ENCODE measurements at places on chromosomes 7 and 10. TPM values are rescaled to one million over a fixed set of nuclear protein-coding genes. Genes with fewer than 3 reads are reported as not detected.

- H3K4me1 ChIP-seq = no peaks in the 10 kb centered on the region
- peaks cover 2% of the 10 kb centered on the region for H3K27me3 ChIP-seq
- H3K27ac ChIP-seq = no peak overlapping the region
- no peak for DNase-seq
- no peaks in the 10 kb centered on the region for H3K36me3 ChIP-seq
Observed at GRCh38 chr7:65338346-65338745, 35.3 kb upstream of the ZNF92 start.

- peaks cover 12% of the 10 kb centered on the region for H3K36me3 ChIP-seq
- H3K4me3 ChIP-seq = no peak overlapping the region
- no peak overlapping the region for H3K27ac ChIP-seq
- no peaks in the 10 kb centered on the region for H3K27me3 ChIP-seq
- peaks cover 30% of the 10 kb centered on the region for H3K4me1 ChIP-seq
Observed at GRCh38 chr10:97643441-97643985, 3.0 kb downstream of the PI4K2A start.

- no peak for DNase-seq
- peaks cover 57% of the 10 kb centered on the region for H3K4me1 ChIP-seq
- H3K27me3 ChIP-seq = no peaks in the 10 kb centered on the region
- H3K36me3 ChIP-seq = peaks cover 53% of the 10 kb centered on the region
- peak overlapping the region; percentile 57 for H3K27ac ChIP-seq
Observed at GRCh38 chr7:44051611-44052220, 7.2 kb downstream of the DBNL start.

Gene IFIT2
- total RNA-seq = 41.6 TPM

Gene FAM200A
- total RNA-seq = 4.9 TPM

Gene KAT6B
- total RNA-seq = 22.8 TPM

DNA sequence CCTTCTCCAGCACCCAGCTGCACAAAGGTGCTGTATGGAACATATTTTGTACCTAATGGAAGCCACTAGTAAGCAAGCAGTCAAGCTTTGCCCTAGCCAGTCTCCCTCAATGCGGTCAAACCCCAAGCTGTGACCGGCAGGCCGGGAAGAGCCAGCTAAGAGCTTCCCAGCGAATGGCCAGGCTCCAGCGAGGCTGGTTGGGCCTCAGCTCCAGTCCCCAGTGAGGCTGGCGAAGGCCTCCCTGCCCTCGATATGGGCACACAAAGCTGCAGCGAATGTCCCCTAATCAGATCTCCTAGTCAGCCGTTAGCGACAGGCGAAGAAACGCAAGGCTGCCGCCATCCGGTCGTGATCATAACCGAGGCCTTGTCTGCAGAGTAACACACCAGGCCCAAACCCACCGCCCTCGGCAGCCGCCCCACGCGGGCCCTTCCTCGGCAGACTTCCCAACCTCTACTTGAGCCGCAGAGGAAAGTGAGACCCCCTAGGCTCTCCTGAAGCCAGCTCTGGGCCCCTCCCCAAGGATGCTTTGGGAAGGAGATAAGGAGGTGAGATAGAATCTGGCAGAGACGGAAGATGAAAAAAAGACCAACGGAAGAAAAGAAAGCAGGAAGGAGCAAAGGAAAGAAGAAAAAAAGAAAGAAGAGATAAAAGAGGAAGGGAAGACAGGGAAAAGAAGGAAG lies 3.1 kb upstream of the HOXA9 start:
- H3K27me3 ChIP-seq = peaks cover 79% of the 10 kb centered on the region
- no peak overlapping the region for H3K27ac ChIP-seq
- no peaks in the 10 kb centered on the region for H3K36me3 ChIP-seq
- DNase-seq = peak; percentile 62
- peaks cover 38% of the 10 kb centered on the region for H3K4me1 ChIP-seq

- H3K4me3 ChIP-seq = no peak overlapping the region
- no peak overlapping the region for H3K27ac ChIP-seq
- no peaks in the 10 kb centered on the region for H3K4me1 ChIP-seq
- peaks cover 1% of the 10 kb centered on the region for H3K27me3 ChIP-seq
Observed at GRCh38 chr10:43971306-43971705, 322.6 kb upstream of the ZNF32 start.

Gene LRRC18
- not detected for total RNA-seq

DNA sequence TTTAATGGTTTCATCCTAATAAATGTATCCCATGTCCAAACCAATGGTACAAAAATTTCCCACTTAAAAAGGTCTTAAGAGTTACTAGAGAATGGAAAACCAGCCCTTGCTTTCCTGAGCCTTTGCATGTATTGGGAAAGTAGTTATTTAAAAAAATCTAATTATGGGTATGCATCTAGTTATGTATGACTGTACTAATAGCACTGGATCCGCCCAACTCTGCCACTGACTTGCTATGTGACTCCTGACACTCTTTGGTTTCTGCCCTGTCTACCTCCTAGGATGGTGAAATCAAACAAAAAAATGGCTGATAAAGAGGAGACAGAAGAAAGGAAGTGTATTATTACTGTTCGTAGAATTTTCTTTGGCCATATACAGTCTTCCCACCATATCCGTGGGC lies 110.4 kb upstream of the CCDC6 start:
- H3K27ac ChIP-seq = no peak overlapping the region
- DNase-seq = no peak
- H3K4me1 ChIP-seq = no peaks in the 10 kb centered on the region
- H3K4me3 ChIP-seq = no peak overlapping the region
- peaks cover 12% of the 10 kb centered on the region for H3K27me3 ChIP-seq

Gene STRA8
- not detected for total RNA-seq

- no peaks in the 10 kb centered on the region for H3K4me1 ChIP-seq
- DNase-seq = peak; percentile 53
- no peak overlapping the region for H3K27ac ChIP-seq
- H3K36me3 ChIP-seq = no peaks in the 10 kb centered on the region
Observed at GRCh38 chr10:17375936-17376584, 78.3 kb downstream of the ST8SIA6 start.

DNA sequence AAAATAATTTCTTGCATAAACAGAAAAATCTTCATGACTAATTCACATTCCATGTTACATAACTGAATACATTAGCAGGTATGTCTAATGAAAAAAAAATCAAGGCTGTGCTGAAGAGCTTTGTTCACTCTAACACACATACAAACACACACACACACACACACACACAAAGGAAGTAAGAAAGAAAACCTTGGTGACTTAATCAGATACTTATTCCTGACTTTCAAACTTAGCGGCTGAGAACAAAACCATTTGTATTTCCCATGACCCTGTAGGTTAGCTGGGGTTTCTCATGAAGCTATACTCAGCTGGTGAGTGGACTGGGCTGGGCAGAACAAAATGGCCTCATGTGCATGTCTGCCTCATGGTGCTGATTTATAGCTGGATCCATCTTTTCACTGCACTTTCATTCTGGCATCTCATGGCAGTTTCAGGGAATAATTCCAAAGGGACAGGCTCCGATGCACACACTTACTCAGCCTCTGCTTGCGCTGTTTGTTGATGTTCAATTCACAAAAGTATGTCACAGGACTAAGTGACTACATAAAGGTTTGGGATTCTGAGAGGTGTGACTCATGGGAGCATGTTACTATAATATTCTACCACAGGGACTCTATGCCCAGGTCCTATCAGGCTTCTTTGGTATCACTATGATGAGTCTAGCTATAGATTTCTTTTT lies 161.2 kb downstream of the PCLO start:
- H3K27ac ChIP-seq = no peak overlapping the region
- H3K36me3 ChIP-seq = no peaks in the 10 kb centered on the region
- DNase-seq = no peak
- no peak overlapping the region for H3K4me3 ChIP-seq
- H3K27me3 ChIP-seq = no peaks in the 10 kb centered on the region
- no peaks in the 10 kb centered on the region for H3K4me1 ChIP-seq

DNA sequence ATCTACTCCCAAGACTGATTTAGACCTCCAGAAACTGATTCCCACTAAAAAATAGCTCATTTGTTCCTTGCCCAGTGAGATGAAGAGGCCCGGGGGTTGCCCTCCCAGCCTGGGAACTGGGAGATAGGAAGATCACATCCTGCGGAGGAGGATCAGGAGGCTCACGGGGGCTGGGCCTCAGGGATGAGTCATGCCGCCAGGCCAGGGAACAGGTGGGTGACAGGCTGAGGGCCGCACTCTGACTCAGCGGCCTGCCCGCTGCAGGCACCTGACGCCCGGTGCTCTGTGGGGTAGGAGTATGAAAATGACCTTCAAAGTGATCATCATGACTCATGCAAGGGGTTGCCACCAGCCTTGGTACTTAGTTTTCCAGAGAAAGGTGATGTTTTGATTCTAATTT lies 104.5 kb upstream of the ZPBP start:
- H3K4me1 ChIP-seq = peaks cover 49% of the 10 kb centered on the region
- H3K27ac ChIP-seq = peak overlapping the region; percentile 76
- DNase-seq = peak; percentile 89
- no peak overlapping the region for H3K4me3 ChIP-seq
- no peaks in the 10 kb centered on the region for H3K36me3 ChIP-seq

DNA sequence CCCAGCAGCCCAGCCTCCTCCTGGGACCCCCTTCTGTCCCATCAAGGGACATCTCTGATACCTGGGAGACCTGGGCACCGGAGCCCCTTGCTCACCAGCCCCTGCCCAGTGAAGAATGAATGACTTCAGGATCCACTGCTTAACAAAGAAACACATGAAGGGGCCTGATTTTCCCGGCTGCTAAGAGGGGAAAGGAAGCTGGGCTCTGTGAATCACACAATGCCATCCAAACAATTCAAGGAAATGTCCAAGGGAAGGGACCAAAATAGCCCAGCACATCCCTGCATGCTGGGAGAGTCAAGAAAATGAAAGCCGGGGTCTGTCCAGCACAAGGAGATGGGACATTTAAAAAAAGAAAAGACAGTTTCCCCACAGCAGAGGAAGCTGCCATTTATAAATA lies 128.7 kb upstream of the JCAD start:
- H3K4me1 ChIP-seq = peaks cover 1% of the 10 kb centered on the region
- peaks cover 2% of the 10 kb centered on the region for H3K27me3 ChIP-seq
- no peak overlapping the region for H3K27ac ChIP-seq
- DNase-seq = no peak
- H3K4me3 ChIP-seq = no peak overlapping the region

DNA sequence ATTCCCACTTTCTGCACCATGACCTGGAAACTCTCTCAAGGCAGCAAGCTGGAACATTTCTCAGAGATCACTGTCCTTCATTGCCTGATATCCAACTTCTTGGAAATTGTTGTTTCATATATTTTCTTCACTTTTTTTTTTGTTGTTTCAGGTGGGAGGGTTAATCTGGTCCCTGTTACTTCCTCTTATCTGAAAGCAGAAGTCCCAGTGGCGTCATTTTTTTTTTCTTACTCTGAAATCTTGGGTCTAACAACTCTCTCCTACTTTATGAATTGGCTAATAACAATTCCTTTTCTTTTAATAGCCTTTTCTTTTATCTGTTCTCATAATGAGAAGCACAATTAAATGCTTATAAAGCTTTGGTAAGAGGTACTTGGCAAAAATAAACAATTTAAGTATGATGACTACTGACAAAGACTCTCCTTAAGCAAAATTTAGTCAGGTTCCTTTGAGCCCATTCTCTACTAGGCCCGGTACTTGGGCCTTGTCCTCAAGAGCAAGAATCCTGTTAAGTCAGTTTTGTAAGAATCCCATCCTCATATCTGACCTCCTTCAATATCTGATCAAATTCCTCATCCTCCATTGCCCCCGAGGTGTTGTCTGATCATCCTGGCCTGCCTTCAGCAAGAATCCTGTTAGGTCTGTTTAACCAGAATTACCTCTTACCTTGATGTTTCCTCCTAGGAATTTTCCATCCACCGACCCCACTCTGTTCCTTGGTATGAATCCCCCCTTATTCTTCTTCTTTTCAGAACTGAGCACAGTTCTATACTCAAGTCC lies 11.5 kb upstream of the CC2D2B start:
- no peaks in the 10 kb centered on the region for H3K4me1 ChIP-seq
- H3K27me3 ChIP-seq = no peaks in the 10 kb centered on the region
- no peak overlapping the region for H3K4me3 ChIP-seq
- DNase-seq = no peak
- H3K36me3 ChIP-seq = peaks cover 45% of the 10 kb centered on the region

DNA sequence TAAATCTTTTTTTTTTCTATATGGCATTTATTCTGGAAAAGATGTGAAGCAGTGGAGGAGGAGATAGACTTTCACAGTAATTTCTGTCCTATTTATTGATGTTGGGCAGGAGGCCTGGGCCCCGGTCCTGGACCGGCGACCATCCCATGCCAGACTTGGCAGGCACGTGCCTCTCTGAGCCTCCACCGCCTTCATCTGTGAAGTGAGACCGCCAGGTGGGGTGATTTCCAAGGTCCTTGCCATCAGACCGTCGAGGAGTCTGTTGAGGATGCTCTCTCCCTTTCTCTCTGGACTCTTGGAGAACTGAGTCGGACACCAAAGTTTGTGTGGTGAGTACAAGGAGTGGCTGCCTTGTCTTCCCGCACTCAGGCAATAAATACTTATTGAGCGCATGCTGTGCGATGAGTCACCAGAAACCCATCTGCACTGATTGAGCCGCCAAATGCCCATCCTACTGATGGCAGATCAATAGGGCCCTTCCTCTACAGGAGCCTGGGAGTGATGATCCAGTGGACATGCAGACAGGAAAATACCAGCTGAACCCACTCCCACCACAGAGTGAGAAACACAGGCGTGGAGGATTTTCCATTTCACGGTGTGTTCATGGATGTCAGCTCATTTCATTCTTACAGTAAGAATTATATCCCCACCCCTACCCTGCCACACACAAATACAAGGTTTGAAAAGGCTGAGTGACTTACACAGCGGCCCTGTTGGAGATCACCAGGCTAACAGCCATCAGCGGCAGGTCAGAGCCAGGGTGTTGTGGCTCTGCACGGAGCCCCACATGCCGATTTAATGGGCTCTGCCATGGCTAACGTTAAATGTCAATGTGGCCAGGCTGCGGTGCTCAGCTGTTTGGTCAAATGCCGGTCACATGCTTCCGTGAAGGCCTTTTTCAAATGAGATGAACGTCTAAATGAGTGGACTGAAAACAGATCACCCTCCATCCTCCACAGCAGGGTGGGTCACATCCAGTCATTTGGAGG lies 11.5 kb upstream of the PRKAG2 start:
- H3K36me3 ChIP-seq = no peaks in the 10 kb centered on the region
- no peak overlapping the region for H3K4me3 ChIP-seq
- peaks cover 12% of the 10 kb centered on the region for H3K27me3 ChIP-seq
- no peaks in the 10 kb centered on the region for H3K4me1 ChIP-seq
- no peak for DNase-seq
